ENCODE measurements at places on chromosomes 4 and X. TPM values are rescaled to one million over a fixed set of nuclear protein-coding genes. Genes with fewer than 3 reads are reported as not detected.

GRCh38 chr4:152099981-152100378, 339.2 kb upstream of the GATB start:
- peak overlapping the region; percentile 79 for H3K4me3 ChIP-seq
- H3K4me1 ChIP-seq: peaks cover 70% of the 10 kb centered on the region
- H3K36me3 ChIP-seq: peaks cover 5% of the 10 kb centered on the region
- H3K27me3 ChIP-seq: no peaks in the 10 kb centered on the region

Gene GYPB
- total RNA-seq: not detected

DNA sequence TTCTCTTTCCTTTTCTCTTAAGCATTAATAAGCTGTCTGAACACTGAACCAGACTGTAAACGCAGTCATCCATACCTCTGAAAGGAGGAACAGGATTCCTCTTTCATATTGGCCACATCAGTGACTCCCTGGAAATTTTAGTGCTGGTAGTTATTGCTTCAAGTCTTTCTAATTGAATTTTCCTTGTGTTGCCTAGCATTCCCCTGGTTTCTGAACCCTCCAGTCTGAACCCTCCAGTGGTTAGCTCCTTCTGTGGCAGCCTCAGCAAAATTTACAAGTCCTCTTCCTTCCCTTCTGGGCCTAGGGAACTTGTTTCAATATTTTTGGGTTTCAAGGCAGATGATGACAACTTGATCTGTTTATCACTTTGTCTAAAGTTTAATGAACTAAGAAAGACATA, 7.9 kb downstream of the SPARCL1 start:
- H3K4me3 ChIP-seq: no peak overlapping the region
- H3K36me3 ChIP-seq: no peaks in the 10 kb centered on the region
- no peak for DNase-seq

Gene FMR1NB
- not detected for total RNA-seq

DNA sequence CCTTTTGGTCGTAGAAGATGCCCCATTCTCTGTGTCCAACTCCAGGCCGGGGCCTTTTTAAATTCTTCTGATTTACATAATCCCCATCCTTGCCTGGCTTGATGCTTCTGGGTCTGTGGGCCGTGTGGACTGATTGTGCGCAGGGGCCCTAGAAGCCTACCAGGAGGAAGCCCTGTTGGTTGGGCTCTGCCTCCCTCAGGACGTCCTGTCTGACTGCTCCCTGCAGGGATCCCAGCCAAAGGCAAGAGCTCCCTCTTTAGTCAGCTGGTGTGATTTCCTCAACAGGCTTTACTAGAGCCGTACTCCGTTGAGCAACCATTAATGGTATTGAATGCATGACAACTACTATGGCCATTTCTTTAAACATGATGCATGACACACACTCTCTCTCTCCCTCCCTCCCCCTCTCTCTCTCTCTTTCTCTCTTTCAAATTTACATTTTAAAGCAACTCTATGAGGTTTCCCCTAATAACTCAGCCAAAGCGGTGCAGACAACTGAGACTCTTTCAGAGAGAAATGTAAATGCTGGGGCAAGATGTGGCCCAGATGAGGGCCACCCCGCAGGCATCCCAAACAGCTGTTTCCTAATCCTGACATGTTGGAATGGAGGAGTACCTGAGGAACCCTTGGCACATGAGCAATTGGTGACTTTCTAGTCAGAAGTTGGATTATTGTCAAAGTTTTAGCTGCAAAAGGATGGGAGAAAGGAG, 117.3 kb downstream of the DRD5 start:
- no peaks in the 10 kb centered on the region for H3K36me3 ChIP-seq
- no peaks in the 10 kb centered on the region for H3K4me1 ChIP-seq
- H3K27me3 ChIP-seq: peaks cover 6% of the 10 kb centered on the region
- no peak overlapping the region for H3K4me3 ChIP-seq

DNA sequence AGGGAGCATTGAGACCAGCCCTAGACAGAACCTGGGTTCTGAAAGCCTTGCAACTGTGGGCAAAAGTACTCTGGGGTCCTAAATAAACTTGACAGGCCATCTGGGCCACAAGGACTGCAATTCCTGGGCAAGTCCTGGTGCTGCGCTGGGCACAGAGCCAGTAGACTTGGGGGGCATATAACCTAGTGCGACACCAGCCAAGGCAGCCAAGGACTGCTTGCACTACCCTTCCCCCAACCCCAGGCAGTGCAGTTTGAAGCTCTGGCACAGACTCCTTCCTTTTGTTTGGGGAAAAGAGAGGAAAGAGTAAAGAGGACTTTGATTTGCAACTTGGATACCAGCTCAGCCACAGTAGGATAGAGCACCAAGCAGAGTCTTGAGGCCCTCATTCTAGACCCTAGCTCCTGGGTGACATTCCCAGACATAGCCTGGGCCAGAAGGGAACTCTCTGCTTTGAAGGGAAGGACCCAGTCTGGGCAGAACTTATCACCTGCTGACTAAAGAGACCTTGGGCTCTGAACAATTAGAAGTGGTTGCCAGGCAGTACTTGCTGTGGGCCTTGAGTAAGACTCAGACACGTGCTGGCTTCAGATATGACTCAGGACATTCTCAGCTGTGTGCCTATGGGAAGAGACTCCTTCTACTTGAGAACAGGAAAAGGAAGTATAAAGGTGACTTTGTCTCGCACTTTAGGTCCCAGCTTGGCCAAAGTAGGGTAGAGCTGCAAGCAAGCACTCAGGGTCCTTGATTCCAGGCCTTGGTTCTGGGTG, 522.8 kb downstream of the GLUD2 start:
- no peak for DNase-seq
- H3K36me3 ChIP-seq: no peaks in the 10 kb centered on the region
- H3K4me3 ChIP-seq: no peak overlapping the region

DNA sequence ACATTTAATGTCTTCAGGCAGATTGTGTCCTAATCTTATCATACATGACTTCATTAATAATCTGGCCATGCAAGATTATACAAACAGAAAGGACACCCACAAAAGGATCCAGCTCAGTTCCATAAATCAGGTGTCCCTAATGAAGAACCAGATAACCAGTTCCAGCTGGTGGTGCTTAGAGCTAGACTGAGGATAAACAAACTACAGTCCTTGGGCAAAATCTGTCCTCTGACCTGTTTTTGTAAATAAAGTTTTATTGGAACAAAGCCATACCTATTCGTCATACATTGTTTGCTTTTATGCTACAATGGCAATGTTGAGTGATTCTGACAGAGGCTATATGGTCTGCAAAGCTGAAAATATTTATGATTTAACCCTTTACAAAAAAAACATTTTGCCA, 199.5 kb downstream of the MID1IP1 start:
- no peaks in the 10 kb centered on the region for H3K4me1 ChIP-seq
- no peak overlapping the region for H3K27ac ChIP-seq
- no peak for DNase-seq
- H3K4me3 ChIP-seq: no peak overlapping the region

DNA sequence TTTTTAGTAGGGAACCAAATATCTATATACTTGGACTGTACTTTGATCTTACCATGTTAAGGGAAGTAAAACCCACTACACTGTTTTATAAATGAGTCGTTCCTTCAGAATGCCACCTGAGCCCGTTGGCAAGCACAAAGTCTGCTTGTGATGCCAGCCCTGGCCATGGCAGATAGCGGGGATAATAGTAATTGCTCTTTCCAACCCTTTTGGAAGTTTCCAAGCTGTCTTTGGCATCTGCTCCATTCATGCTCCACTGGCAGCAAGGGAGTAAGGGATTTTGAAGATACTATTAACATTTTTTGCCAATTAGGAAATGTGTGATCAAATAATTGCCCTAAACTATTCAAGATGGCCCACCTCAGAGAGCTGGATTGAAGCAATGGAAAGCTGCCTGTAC, 689.2 kb upstream of the SLIT2 start:
- no peaks in the 10 kb centered on the region for H3K27me3 ChIP-seq
- H3K4me1 ChIP-seq: no peaks in the 10 kb centered on the region
- H3K36me3 ChIP-seq: no peaks in the 10 kb centered on the region
- DNase-seq: no peak
- no peak overlapping the region for H3K27ac ChIP-seq
- H3K4me3 ChIP-seq: no peak overlapping the region

GRCh38 chrX:136162827-136163570, 15.7 kb downstream of the FHL1 start:
- no peaks in the 10 kb centered on the region for H3K27me3 ChIP-seq
- peaks cover 7% of the 10 kb centered on the region for H3K4me1 ChIP-seq
- DNase-seq: peak; percentile 82
- H3K4me3 ChIP-seq: no peak overlapping the region
- no peaks in the 10 kb centered on the region for H3K36me3 ChIP-seq

DNA sequence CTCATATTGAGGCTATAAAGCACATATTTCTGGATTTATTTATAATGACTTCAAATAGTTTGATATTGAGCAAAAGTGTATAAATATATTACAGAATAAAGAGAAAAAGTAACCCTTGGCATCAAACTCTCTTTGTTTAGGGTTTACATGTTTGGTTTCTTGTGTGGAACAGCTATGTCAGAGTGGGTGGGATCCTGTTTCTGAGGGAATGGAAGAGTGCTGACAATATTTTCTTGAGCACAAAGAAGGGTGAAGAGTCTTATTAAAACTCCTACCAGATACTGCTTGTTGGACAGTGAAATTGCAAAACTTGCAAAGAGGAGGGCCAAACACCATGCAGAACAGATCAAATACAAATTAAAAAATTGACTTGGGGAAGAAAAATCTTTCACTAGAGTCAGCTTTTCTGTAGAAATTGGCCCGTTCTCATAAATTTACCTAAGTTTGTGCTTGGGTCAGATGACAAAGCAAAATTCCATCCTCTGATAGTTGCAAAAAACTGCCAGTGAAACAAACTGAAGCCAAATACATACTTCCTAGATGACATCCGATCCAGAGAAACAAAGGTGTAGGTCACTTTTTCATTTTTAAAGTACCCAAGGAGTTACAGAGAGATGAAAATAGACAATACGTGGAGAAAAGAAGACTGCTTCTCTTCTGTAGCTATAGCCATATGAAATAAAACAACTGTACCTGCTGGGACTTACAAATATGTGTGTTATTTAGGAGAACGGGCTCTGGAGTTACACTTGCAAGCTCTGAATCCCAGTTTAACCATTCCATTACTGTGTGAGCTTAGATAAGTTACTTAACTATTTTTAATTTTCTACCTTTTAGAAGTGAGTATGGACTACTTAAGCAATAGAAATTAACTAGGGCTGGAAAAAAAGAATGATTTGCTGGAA, 133.3 kb downstream of the MAML3 start:
- no peaks in the 10 kb centered on the region for H3K36me3 ChIP-seq
- H3K27me3 ChIP-seq: peaks cover 43% of the 10 kb centered on the region
- no peak overlapping the region for H3K4me3 ChIP-seq
- no peak for DNase-seq
- no peak overlapping the region for H3K27ac ChIP-seq

Gene XAGE1B
- total RNA-seq: not detected

- no peaks in the 10 kb centered on the region for H3K36me3 ChIP-seq
- H3K27ac ChIP-seq: no peak overlapping the region
- no peaks in the 10 kb centered on the region for H3K27me3 ChIP-seq
- H3K4me1 ChIP-seq: no peaks in the 10 kb centered on the region
- DNase-seq: no peak
- no peak overlapping the region for H3K4me3 ChIP-seq
Observed at GRCh38 chrX:12089740-12090139, 48.5 kb upstream of the FRMPD4 start.

DNA sequence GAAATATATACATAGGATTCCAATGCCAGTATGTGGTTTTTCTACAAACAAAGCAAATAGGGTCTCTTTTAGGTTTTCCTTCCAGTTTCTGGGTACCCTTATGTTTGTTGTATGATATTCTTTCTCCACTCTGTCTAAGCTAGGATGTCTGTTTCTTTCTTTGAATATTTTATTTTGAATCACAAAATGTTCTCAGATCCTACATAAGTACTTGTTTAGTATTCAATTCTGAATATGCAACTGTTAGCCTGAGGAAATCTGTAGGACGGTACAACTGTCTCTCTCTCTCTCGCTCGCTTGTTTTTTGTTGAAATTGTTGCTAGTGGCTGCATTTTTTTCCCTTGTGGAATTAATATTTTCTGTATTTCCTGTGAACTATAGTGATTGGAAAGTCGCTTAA, 163.2 kb downstream of the CCSER1 start:
- H3K27me3 ChIP-seq: no peaks in the 10 kb centered on the region
- no peaks in the 10 kb centered on the region for H3K4me1 ChIP-seq
- no peak overlapping the region for H3K4me3 ChIP-seq
- H3K27ac ChIP-seq: no peak overlapping the region

DNA sequence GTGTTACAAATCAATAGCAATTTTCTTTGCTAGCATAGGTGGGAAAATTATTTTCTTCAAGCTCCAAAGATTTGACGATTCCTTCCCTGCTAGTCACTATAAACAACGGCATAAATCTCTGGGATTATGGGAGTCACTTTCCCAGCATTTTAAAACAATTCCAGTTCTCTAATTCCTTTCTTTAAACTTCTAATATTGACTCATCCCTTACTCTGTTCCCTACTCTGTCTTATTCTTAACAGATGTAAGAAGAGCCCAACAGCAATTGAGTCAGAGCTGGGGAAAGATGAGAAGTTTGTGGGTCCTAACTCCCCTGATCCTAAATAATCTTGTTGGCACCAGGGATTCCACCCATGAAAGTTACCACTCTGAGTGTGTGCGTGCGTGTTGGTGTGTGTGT, 47.4 kb upstream of the IL21 start:
- H3K27me3 ChIP-seq: no peaks in the 10 kb centered on the region
- peak overlapping the region; percentile 29 for H3K4me3 ChIP-seq
- H3K27ac ChIP-seq: peak overlapping the region; percentile 77

DNA sequence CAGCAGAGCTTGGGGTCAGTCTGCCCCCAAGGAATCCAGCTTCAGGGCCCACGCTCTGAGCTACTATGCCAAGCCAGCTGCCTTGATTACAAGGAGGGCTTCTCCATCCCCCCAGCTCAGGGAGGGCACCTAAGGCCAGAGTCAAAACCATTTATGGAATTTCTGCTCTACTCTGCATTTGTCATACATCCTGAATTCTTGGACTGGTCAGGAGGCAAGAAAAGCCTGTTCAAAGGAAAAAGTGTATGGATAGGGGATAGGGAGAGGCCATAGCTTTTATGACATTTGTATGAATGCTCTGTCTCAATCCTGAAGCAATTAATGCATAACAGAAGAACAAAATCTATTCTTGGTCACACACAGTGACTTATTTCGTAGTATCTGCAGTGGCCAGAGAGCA, 32.2 kb downstream of the EDNRA start:
- H3K4me1 ChIP-seq: no peaks in the 10 kb centered on the region

GRCh38 chr4:11228530-11228929, 200.2 kb downstream of the HS3ST1 start:
- H3K27ac ChIP-seq: no peak overlapping the region
- H3K27me3 ChIP-seq: no peaks in the 10 kb centered on the region
- no peak overlapping the region for H3K4me3 ChIP-seq

Gene CLGN
- total RNA-seq: not detected

GRCh38 chr4:100983426-100983825, 363.9 kb downstream of the PPP3CA start:
- peaks cover 19% of the 10 kb centered on the region for H3K27me3 ChIP-seq
- H3K27ac ChIP-seq: no peak overlapping the region
- no peak overlapping the region for H3K4me3 ChIP-seq
- H3K4me1 ChIP-seq: no peaks in the 10 kb centered on the region
- no peaks in the 10 kb centered on the region for H3K36me3 ChIP-seq

Gene TMEM150C
- total RNA-seq: not detected

Gene EIF2S3
- 207 TPM for total RNA-seq

Gene ARR3
- not detected for total RNA-seq

DNA sequence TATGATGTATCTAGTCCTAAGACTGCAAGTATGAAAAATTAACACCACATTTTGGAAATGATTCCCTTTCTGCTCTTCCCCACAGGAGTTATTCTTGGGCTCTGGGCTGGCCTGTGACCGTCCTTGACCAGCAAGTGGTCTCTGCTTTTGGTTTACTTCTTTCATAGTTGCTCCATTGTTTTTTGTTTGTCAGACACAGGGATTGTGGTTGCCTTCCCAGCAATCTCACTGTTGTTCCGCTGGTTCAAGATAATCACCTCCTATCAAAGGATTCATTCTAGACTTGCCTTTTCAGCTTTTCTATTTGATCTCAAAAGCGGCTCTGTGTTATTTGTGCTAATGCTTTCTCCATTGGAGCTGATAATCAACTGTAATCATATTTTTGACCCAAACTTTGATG, 218.8 kb downstream of the MGST2 start:
- H3K4me3 ChIP-seq: no peak overlapping the region
- no peak for DNase-seq

All from activated CD4-positive, alpha-beta T cell treated with anti-CD3 and anti-CD28 coated beads, Interleukin-2, amount 10 ng/mL, durations not matched to agents 24 days and 14 days (primary cell).